ENCODE measurements at places on chromosomes 3 and 15.

- no peak for DNase-seq
Observed at GRCh38 chr3:33786565-33787327, 11.7 kb upstream of the PDCD6IP start.

DNA sequence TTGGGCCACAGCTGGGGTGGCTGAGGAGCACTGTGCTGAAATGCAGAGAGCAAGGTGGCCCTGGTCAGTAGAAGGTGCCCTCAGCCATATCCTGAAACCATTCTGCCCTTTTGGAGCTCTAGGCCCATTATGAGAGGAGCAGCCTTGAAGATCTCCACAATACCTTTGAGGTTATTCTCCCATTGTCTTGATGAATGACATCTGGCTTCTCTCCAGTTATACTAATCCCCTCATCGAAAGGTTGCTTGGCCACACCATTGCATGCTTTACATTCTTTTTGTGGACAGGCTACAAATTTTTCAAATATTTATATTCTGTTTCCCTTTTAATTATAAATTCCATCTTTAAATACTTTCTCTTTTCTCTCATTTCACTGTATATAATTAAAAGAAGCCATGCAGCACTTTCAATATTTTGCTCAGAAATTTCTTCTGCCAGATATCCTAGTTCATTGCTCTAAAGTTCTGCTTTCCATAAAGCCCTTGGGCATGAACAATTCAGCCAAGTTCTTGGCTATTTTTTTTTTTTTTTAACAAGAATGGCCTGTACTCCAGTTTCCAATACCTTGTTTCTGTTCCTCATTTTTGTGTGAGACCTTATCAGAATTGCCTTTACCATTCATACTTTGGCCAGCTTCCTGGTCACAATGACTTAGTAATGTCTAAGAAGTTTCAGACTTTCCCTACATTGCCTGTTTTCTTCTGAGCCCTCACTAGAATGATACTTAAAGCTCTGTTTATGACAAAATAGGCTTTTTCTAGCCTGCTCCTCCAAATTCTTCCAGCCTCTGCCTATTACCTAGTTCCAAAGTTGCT is 138.9 kb upstream of the SGO1 start:
- no peak for DNase-seq

- DNase-seq = no peak
Observed at GRCh38 chr3:147419781-147420224, 10.6 kb downstream of the ZIC1 start.

GRCh38 chr15:70199540-70200410 is 102.1 kb upstream of the TLE3 start:
- no peak for DNase-seq

GRCh38 chr3:101928890-101929289 is 79.6 kb downstream of the NFKBIZ start:
- no peak for DNase-seq

DNA sequence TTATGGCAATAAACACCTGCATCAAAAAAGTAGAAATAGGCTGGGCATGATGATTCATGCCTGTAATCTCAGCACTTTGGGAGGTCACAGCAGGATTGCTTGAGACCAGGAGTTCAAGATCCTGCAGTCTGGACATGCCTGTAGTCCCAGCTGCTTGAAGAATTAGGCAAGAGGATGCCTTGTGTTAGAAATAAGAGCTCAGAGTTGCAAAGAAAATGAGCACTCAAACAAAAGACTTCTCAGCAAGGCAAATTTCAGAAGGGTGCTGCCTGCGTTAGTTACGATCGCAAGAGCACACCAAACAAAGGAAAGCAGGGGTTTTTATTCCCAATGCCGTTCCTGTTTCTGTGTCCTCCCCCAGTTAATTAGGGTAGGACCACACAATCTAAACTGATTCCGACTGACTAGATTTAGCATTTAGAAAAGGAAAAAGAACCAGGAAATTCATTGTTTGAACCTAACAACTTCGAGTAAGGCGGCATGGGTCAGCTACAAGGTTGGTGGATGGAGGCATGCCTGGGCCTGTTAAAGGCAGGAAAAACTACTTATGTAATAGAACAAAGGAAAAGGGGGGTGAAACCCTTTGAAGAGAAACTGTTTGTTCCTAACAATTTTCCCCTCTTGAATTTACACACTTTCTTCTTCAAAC is 55.5 kb downstream of the DLG1 start:
- no peak for DNase-seq

GRCh38 chr3:197490098-197491058 is 65.4 kb downstream of the BDH1 start:
- no peak for DNase-seq

- no peak for DNase-seq
Observed at GRCh38 chr15:25790000-25790660, 73.0 kb downstream of the ATP10A start.

DNA sequence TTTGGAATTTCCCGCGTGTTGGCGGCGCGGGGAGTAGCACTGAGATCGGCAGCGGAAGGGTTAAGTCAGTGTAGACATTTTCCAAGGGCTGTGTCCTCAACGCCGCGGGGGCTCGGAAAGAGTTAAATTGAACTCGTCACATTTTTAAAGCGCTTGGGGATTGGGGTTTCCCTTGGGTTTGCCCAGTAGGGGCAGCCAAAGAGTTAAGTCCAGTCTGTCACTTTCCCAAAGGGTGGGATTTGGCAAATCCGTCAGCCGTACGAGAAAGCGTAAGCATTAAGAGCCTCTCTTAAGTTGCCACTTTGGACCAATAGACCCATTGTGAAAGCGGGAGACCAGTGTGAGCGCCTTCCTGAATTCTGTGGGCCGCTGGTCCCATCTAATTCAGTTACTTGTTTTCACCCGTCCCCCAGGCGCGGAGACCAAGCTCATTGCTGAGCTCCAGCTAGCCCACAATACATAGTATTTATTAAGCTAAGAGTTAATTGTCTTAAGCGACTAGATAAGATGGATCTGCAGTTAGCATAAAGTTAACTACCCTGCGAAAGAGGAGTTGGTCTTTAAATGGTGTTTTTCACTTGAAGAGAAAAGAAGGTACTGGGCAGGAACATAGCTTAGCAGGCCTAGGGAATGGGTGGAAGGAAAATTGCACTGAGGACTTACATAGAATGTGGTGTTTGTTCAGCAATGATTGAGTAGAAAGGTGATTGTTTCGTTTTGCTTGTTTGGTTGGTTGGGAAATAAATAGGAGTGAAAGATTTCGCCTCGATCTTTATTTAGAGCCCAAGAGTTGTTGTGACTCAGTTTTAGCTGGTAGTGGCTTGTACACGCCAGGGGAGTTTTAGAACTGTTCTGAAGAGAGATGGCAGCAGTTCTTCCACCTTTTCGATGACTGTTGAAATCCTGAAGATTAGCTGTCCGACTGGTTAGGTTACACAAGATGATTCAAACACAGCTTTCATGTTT is 932 bp downstream of the ARL8B start:
- DNase-seq = no peak

Measured in activated CD4-positive, CD25-positive, alpha-beta regulatory T cell (primary cell).